ENCODE measurements at places on chromosomes 7 and 10.

- peak; percentile 72 for DNase-seq
Measured at GRCh38 chr10:52313933-52314821, at the start of gene DKK1. TSS of gene DKK1 (plus strand) at chr10:52314281. CDS start at chr10:52314435, 154 bp downstream.

DNA sequence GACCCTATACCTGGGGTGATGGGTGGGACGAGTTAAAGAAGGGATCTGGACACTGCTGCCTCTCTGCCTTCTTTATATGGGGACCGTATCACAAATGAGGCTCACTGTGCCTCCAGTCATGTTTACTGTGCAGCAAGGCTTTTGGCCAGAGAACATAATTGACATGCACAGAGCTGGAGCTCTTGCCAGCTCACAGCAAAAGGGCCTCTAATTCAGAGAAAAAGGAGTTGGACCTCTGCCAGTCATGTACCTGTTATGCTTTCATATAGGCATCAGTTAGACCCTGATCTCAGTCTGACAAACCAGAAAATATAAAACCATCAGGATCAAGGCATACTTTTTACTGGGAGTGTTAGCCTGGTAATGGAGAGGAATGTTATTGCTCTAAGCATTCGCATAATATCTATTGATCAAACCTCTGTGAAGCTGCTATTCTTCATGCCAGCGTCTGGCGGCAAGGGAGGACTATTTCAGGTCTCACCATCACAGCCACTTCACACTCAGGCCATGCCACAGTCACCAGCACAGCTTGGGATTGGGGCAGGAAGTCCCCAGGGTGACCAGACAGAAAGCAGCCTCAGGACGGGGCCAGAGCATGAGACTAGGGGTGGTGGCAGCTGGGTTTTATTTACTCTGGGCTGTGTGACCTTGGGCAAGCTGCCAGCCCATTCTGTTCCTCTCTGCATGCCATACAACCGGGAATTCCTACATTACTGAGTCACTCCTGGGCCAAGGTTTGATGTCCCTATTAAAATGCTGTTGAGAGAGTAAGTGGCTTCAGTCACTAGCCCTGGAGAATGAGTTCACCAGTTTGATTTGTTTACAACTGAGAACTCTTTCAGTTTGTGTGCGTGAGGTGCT lies 90.1 kb downstream of the NPSR1 start:
- DNase-seq = no peak

GRCh38 chr10:16905320-16905719 lies 88.1 kb upstream of the RSU1 start:
- no peak for DNase-seq

DNA sequence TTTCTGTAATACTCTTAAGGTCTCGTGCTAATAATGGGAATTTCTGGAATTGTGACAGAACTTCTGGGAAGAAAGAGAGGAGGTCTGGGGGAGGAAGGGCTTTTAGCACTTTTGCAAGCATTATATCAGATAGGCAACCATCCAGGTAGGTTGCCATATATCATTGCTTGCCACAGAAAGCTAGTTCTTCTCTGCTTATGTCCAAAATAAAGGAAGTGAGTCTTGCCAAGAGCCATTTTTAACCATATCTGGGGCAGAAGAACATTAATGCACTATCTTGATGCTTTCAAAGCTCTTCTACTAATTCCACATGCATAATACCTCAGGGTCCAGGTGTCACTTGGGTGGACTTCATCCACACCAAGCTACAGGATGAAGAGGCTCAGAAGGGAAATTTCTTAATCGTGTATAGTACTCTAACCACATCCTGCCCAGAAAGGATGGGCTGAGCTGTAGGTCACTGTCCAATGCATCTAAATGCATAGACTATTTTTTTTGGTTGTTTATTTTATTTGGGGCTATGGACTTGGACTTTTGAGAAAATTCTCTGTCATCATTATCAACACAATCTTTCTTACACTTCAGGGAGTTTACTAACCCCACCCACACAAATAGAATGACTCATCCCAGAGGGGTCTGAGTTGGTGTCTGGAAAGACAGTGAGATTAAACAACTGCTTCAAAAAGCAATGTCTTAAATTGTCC lies 68.9 kb upstream of the ADO start:
- peak; percentile 49 for DNase-seq

- DNase-seq = no peak
Measured at GRCh38 chr10:22346096-22346661, 883 bp downstream of the SPAG6 start.

- DNase-seq = no peak
Measured at GRCh38 chr10:128712661-128713400, 586.6 kb upstream of the MKI67 start.
